Lung (tissue), 17 donors: ENCODE measurements at places on chromosomes 6 and 20. TPM values are rescaled to one million over a fixed set of nuclear protein-coding genes. Genes with fewer than 3 reads are reported as not detected.

NFKBIL1 gene
- polyA plus RNA-seq, result 18.9 TPM

HSPA12B gene
- 11.4 TPM for polyA plus RNA-seq

NFATC2 gene
- 1.5 TPM for polyA plus RNA-seq

HLA-DOB gene
- 1.2 TPM for polyA plus RNA-seq

MATN4 gene
- 0.24 TPM for polyA plus RNA-seq
